ENCODE measurements at places on chromosomes 3 and 15. TPM values are rescaled to one million over a fixed set of nuclear protein-coding genes. Genes with fewer than 3 reads are reported as not detected.
A peak's percentile ranks its signal among the peaks of the same experiment; 100 is the strongest.

Gene SIDT1
- not detected for total RNA-seq

DNA sequence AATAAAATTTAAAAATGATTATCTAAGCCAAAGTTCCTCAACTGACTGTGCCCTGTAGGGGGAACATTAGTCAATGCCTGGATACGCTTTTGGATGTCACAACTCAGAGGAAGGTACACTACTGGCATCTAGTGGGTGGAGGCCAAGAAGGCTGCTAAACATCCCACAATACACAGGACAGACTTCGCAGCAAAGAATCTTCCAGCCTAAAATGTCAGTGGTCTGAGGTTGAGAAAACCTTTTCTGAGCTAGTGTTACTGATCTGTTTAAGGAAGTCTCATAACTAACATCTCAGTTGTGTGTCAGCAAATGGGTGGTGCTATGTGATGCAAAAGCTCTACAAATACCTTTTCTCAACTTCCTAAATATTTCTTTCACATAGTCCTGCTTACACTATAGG, 20.9 kb upstream of the LDHAL6B start:
- peaks cover 27% of the 10 kb centered on the region for H3K4me1 ChIP-seq
- no peaks in the 10 kb centered on the region for H3K27me3 ChIP-seq
- DNase-seq: peak; percentile 11
- H3K36me3 ChIP-seq: peaks cover 67% of the 10 kb centered on the region
- H3K4me3 ChIP-seq: no peak overlapping the region

DNA sequence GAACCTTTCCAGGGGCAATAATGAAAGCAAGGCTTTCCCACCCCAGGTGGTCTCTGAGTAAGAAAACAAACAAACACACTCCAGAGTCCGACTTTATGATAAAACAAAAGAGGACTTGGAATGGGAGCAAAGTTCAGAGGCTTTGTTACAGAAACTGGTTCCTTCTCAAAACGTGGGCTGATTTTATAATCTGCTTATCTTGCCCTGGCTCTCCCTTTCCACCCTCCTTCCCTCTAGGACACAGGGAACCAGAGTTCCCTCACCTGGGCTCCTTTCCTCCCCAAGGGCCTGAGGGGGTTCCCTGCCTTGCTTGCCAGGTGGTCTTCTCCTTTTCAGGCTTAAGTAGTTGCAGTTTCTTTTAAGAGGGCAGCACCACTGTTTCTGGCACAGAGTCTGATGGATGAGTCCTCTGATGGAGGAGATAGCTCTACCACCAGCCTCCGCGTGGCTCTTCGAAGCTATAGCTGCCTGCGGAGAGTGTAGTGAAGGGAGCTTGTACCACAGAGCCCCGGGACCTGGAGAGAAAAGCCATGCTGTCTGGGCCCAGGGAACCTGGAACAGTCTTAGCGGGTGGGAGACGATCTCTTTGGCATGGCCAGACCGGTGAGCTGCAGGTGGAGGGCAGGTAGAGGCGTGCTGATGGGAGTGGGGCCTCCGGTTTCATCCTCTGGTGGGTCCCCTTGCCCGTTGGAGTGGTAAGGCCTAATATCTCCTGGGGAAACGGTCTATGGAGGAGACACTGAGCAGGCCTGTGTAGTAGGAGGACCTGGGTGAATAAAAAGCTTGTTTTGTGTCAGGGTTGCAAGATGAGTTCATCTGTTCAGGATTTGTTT, 68.7 kb downstream of the SMAD6 start:
- H3K4me3 ChIP-seq: no peak overlapping the region
- no peaks in the 10 kb centered on the region for H3K36me3 ChIP-seq
- H3K27ac ChIP-seq: no peak overlapping the region

- DNase-seq: no peak
- H3K27me3 ChIP-seq: peaks cover 58% of the 10 kb centered on the region
- no peak overlapping the region for H3K27ac ChIP-seq
- no peak overlapping the region for H3K4me3 ChIP-seq
- no peaks in the 10 kb centered on the region for H3K36me3 ChIP-seq
Measured at GRCh38 chr15:69693059-69693458, 240.4 kb downstream of the RPLP1 start.

DNA sequence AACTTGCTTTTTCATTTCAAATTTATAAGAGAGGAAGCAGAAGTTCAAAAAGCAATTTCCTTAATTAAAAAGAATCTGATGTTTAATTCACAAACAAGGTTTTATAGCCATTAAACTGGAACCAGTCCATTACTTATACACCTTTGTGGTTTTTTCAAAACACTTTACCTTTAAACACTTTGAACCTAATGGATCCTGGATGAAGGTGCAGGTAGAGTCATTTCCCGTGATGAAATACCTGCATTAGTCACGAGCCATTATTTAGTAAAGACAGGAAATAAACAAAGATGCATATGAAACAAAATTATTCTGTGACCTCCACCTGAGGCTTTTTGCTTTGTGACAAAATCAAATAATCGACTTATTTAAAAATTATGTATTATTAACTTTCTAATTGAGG, 341.7 kb upstream of the UBE2E2 start:
- DNase-seq: no peak
- no peak overlapping the region for H3K4me3 ChIP-seq
- no peak overlapping the region for H3K27ac ChIP-seq
- H3K4me1 ChIP-seq: no peaks in the 10 kb centered on the region
- H3K27me3 ChIP-seq: no peaks in the 10 kb centered on the region
- H3K36me3 ChIP-seq: no peaks in the 10 kb centered on the region

DNA sequence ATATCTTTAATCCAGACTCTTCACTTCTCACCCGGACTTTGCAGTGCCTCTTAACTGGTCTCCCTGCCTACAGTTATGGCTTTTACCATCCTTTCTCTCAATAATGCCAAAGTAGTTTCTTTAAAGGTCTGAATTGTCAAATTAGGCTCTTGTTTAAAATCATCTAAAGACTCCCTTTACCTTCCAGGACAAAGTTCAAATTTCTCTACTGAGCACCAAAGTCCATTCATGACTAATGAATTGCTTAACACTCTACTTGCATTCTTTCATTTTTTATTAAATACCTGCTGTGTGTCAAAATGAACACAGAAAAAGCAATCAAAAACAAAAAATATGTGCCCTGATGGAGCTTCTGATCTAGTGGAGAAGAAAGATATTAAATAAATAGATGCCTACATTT, 472.4 kb upstream of the UBE2E2 start:
- H3K27me3 ChIP-seq: no peaks in the 10 kb centered on the region
- H3K4me1 ChIP-seq: no peaks in the 10 kb centered on the region
- no peak for DNase-seq
- no peak overlapping the region for H3K4me3 ChIP-seq
- no peak overlapping the region for H3K27ac ChIP-seq

DNA sequence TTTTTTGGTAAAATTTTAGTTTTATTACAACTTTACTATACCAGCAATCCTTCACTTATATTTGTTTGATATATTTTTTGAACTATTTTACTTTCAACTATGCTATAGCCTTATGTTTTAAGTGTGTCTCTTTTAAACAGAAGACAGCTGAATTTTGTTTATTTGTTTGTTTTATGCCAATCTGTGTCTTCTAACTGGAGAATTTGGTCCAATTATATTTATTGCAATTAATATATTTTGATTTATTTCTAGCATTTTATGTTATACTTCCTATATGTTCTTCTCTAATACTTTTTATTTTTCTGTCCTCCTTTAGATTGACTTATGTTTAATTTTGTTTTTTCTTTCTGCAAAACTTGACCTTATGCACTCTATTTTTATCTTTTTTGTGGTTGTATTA, 4.9 kb upstream of the MME start:
- H3K4me1 ChIP-seq: peaks cover 11% of the 10 kb centered on the region
- no peaks in the 10 kb centered on the region for H3K36me3 ChIP-seq
- H3K4me3 ChIP-seq: no peak overlapping the region
- H3K27ac ChIP-seq: no peak overlapping the region
- H3K27me3 ChIP-seq: no peaks in the 10 kb centered on the region
